ENCODE measurements at places on chromosomes 7 and 10. TPM values are rescaled to one million over a fixed set of nuclear protein-coding genes. Genes with fewer than 3 reads are reported as not detected.

- H3K27me3 ChIP-seq = 0 out of 2 replicates have a peak, but pooled peaks cover 9% of the 10 kb centered on the region
- H3K36me3 ChIP-seq = no peaks in the 10 kb centered on the region
- H3K27ac ChIP-seq = no peak overlapping the region
- H3K4me3 ChIP-seq = no peak overlapping the region
- DNase-seq = no peak
- no peaks in the 10 kb centered on the region for H3K4me1 ChIP-seq
These were observed 16.5 kb upstream of the LMTK2 start for GRCh38 chr7:98090116-98090515.

GRCh38 chr10:126705951-126706565 is 35.6 kb upstream of the C10orf90 start:
- H3K27me3 ChIP-seq = no peaks in the 10 kb centered on the region
- no peak overlapping the region for H3K27ac ChIP-seq
- peaks cover 7% of the 10 kb centered on the region for H3K4me1 ChIP-seq
- DNase-seq = no peak

Gene SEMA3D
- 5.5 TPM for total RNA-seq

Gene TAF3
- total RNA-seq = 3.9 TPM

DNA sequence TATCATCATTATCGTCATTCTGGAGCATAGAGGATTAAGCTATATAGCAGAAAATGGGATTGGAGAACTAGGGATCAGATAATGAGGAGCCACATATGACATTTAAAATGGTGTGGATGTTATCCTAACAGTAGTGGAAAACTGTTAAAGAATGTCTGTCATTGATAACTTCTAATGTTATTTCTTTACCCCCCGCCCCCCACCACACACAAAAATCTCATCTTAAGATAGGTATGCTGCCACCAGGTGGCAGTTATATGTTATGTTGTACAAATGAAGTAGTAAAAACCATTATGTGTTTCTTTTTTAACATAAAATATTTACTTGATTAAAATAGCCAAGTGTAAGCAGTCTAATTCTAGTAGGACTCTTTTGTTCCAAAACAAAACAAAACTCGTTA is 13.0 kb downstream of the AKAP9 start:
- H3K27me3 ChIP-seq = no peaks in the 10 kb centered on the region
- peaks cover 8% of the 10 kb centered on the region for H3K36me3 ChIP-seq
- no peak overlapping the region for H3K27ac ChIP-seq
- peak; percentile 13 for DNase-seq
- H3K4me1 ChIP-seq = peaks cover 10% of the 10 kb centered on the region

DNA sequence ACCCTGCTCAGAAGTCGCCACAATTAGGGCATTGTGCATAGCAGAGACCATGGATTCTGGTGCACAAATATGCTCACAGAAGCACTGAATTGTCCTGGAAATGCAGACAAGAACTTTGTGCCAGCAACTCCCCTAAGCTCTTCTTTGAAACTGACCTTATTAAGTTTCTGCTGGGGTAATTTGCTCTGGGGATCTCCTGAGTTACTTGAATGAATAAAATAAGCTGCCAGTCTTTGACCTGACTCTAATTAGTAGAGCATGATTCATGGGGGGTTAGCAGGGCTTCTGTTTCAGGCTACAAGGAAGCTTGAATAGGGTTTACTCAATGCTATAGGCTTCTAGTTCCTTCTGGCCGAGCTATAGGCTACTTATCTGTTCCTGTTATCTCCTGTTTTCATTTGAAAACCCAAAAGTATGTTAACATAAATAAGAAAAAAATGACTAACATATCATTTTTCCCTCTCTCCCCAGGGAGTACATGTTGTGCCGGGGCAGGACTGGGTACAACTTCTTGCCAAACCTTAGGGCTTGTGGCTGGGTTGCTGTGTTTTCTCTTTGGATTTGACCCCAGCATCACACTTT is 169.0 kb upstream of the TMEM229A start:
- no peak for DNase-seq
- 0 out of 2 replicates have a peak, but pooled peaks cover 3% of the 10 kb centered on the region for H3K27me3 ChIP-seq
- no peaks in the 10 kb centered on the region for H3K4me1 ChIP-seq
- no peak overlapping the region for H3K4me3 ChIP-seq

DNA sequence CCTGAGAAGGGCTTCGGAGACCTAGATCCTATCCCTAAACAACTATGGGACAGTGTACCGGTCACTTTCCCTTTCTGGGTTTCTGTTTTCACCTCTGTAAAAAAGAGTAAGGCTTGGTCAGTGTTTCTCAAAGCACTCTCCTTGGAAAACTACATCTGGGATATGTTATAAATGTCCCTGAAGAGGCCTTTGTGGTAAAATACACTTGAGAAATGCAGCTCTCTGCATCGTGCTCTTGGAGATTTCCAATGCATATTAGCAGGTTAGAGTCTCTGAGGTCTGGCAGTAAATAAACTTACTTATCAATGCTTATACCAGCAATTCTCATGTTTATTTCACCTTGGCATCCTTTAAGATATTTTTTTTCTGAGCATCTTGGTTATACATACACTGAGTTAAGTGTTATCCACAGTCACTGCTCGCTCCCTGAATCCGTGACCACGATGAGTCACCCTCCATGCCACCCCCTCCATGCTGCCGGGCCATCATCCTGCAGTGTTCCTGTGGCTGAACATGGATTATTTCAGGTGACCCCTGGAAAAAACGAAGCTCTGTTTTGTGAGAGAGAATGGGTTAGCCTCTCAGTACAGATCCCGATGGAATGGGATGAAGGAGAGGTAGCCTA is 3.3 kb upstream of the TBXAS1 start:
- H3K4me1 ChIP-seq = no peaks in the 10 kb centered on the region
- no peaks in the 10 kb centered on the region for H3K36me3 ChIP-seq
- no peak overlapping the region for H3K4me3 ChIP-seq
- peak; percentile 19 for DNase-seq
- H3K27me3 ChIP-seq = peaks cover 5% of the 10 kb centered on the region

DNA sequence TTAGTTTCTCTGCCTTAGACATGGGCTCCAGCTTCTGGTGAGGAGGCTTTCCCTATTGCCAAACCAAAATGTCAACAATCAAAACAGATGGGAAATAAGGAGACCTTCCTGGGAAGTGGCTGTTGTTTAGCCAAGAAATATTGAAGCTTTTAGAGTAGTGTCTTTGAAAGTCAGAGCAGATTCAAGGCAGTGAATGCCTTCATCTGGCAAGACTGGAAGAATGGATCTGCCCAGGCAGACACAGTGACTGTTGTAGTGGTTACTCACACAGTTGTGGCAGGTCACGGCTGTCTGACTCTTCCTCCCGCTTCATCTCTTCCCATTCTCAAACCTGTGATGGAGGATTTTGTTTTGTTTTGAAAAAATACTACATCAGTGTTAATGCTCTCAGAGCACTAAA is 154.1 kb upstream of the ADO start:
- H3K27me3 ChIP-seq = no peaks in the 10 kb centered on the region
- no peak for DNase-seq
- no peak overlapping the region for H3K27ac ChIP-seq
- no peaks in the 10 kb centered on the region for H3K36me3 ChIP-seq

DNA sequence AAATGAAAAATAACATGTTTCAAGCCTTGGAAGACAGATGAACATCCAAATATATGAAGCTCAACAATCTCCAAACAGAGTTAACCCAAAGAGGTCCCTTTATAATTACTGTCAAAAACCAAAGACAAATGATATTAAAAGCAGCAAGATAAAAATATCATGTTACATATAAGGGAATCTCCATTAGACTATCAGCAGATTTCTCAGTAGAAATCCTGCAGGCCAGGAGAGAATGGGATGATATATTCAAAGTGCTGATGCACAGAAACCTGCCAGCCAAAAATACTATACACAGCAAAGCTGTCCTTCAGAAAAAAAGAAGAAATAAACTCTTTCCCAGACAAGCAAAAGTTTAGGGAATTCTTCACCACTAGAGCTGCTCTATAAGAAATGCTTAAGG is 41.0 kb downstream of the AASS start:
- no peak for DNase-seq
- H3K4me3 ChIP-seq = no peak overlapping the region
- no peaks in the 10 kb centered on the region for H3K27me3 ChIP-seq

Gene ZNF736
- total RNA-seq = 25.0 TPM

Data from SJCRH30 (cell line).